Left ventricle myocardium inferior (tissue), 1 donor: ENCODE measurements at places on chromosomes 13 and 19. TPM values are rescaled to one million over a fixed set of nuclear protein-coding genes. Genes with fewer than 3 reads are reported as not detected.
A peak's percentile ranks its signal among the peaks of the same experiment; 100 is the strongest.

DNA sequence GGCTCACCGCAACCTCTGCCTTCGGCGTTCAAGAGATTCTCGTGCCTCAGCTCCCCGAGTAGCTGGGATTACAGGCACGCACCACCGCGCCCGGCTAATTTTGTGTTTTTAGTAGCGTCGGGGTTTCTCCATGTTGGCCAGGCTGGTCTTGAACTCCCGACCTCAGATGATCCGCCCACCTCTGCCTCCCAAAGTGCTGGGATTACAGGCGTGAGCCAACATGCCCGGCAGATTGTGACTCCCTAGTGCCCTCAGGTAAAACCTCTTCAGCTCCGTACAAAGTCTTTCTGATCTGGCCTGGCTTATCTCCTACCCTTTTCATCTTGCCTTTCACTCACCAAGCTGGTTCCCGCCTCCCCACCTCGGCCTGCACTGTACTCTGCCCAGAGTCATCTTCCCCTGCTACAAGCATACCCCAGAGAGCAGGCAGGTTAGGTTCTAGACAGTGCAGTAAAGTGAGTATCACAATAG is 15.0 kb downstream of the BICRA start:
- DNase-seq: no peak

- peak; percentile 68 for DNase-seq
Measured at GRCh38 chr13:113862931-113863523, 849 bp downstream of the GAS6 start.

DNA sequence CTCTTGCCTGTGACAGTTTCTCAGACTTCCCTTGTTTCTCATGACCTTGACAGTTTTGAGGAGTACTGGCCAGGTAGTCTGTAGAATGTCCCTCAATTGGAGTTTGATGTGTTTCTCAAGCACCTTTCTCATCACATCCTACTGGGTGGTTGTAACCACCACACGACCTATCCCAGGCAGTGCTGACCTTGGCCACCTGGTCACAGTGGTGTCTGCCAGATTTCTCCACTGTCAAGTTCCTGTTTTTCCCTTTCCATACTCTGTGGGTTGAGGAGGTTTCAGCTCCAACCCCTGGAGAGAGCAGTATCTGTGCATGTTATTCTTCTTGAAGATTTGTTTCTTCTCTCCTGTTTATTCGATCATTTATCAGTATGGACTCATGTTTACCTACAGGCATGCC is 8.4 kb upstream of the UPF3A start:
- no peak for DNase-seq

- DNase-seq: no peak
Measured at GRCh38 chr13:24355103-24355502, 45.7 kb downstream of the C1QTNF9 start.

- DNase-seq: no peak
Measured at GRCh38 chr19:6250909-6251308, 28.9 kb downstream of the MLLT1 start.

GRCh38 chr13:22536851-22537250 is 643.9 kb upstream of the SGCG start:
- no peak for DNase-seq

GRCh38 chr19:54047616-54048015 is 16.1 kb downstream of the VSTM1 start:
- DNase-seq: no peak

DNA sequence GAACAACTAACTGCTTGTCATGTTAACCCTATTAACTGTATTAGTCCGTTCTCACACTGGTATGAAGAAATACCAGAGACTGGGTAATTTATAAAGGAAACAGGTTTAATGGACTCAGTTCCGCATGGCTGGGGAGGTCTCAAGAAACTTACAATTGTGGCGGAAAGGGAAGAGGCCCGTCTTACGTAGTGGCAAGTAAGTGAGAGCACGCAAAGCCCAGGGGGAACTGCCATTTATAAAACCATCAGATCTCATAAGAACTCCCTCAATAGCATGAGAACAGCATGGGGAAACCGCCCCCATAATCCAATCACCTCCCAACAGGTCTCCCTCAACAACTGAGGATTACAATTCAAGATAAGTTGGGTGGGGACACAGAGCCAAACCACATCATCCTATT is 34.7 kb downstream of the PHF11 start:
- no peak for DNase-seq

GRCh38 chr19:32537580-32537979 is 43.4 kb upstream of the PDCD5 start:
- DNase-seq: no peak

- DNase-seq: no peak
Measured at GRCh38 chr19:6887316-6887715, at the start of gene ADGRE1. Gene ADGRE1 (plus strand): TSS chr19:6887579. CDS start chr19:6887609, 30 bp downstream.

- no peak for DNase-seq
Measured at GRCh38 chr19:31610018-31610417, 260.8 kb upstream of the TSHZ3 start.

DNA sequence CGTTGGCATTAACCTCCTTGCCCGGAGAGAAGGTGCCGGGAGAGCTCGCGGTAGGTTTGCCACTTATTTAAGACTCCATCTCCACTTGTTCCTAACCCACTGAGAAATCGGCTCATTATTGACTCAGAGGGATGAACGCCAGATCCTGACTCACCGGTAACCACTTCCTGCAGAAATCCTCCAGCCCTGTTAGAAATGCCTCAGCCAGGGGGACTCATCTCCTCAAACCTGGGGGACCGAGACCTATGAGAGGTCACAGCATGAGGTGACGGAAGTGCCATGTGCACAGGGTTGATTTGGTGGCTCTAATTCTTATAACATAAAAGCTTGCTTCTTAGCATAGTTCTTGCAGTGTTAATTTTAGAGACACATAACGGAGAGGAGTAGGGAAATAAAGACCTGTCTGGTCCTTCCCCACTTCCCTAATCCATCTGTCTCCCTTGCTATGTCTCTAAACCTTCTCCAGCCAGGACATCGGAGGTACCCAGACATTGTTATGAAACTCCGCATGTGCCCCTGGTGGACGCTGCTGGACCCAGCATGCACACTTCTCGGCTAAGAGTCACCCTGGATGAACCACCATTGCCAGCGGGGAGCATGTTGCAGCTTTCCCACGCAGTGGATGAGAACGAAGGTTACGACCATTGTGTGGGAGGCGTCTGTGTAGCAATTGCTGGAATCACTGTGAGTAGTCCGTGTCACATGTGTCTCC is 158.9 kb downstream of the EFNB2 start:
- no peak for DNase-seq

DNA sequence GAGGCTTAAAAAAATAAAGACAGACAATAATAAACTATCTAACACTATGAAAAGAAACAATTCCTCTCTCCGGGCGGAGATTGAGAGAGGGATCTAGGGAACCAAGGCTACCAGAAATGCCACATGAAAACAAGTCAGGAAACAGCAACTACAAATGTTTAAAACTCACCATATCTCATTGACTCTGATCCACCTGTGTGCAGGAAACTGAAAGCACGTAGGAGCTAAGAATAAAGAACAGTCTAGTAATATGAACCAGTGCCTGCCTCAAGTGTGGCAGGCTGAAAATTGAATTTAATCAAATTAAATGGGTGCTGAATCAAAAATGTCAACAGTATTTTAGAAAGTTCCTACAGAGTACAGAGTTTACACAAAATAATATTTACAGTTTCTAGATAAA is 1701.0 kb downstream of the SLITRK5 start:
- DNase-seq: no peak

The CEACAM4 gene
- total RNA-seq: 0.25 TPM

The AP1M2 gene
- total RNA-seq: not detected

The CGB7 gene
- total RNA-seq: not detected

The SLC7A1 gene
- 10.3 TPM for total RNA-seq

The CEACAM3 gene
- not detected for total RNA-seq

The ZNF816 gene
- 5.9 TPM for total RNA-seq

The ATP5F1D gene
- 501 TPM for total RNA-seq

The SLC5A5 gene
- total RNA-seq: not detected
